AG04450 (cell line): ENCODE measurements at places on chromosomes 1 and 21.

DNA sequence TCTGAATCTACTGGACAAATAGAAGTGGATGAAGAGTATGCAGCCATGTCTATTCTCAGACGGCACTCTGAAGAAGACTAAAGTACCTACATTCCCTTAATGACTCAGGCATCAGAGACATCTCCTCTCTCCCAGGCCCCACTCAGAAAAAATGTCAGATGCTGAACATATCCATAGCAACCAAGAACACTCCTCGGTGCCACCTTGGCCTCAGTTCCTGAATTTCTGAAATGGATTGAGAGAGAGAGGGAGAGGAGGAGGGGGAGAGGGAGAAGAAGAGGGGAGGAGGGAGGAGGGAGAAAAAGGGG lies 16.0 kb upstream of the OVAAL start:
- no peak for DNase-seq

GRCh38 chr1:37752583-37753471 lies 12.1 kb downstream of the EPHA10 start:
- DNase-seq, result no peak

- no peak for DNase-seq
These were observed 146.0 kb upstream of the JUN start for GRCh38 chr1:58929671-58930325.

- DNase-seq, result no peak
These were observed 7.9 kb upstream of the PIK3CD start for GRCh38 chr1:9643351-9644256.

DNA sequence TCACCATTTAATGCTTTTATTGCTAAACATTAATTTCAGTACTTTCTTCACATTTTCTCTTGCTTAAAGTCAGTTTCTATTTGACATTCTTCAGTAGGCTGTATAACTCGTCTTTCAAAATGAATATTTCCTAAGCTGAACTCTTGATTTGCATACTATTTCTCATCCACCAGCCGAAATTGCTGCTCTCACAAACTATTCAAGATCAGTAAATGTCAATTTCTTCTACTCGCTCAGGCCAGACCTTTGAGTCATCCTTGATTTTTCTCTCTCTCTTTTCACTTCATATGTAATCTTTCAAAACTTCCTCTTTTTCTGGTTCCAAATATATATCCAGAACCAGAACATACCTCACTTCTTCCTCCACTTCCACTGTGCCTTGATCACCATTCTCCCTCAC lies 990.0 kb downstream of the KCNT2 start:
- no peak for DNase-seq

GRCh38 chr1:43671193-43671592 lies 21.2 kb downstream of the KDM4A start:
- DNase-seq, result no peak
